Small intestine (tissue), 16 donors: ENCODE measurements at places on chromosomes 6 and 20.

DNA sequence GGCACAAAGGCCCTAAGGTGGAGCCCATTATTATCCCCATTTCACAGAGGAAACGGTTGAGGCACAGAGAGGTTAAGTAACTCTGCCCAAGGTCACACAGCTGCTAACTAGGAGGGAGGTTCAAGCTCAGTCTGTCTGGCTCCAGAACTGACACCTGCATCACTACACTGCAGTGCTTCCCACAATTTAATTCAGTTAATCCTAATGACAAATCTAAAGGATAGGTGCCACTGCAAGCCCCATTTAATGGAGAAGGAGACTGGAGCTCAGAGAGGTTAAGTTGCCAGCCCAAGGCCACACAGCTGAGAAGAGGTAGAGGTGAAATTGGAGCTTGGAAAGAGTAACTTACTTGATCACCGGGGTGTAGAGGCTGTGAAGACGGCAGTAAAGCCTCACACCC is 148.8 kb downstream of the PREX1 start:
- DNase-seq: no peak

- no peak for DNase-seq
These were observed 78.7 kb downstream of the TMEM170B start for GRCh38 chr6:11616200-11616611.

- DNase-seq: peak; percentile 13
These were observed at the start of gene PXDC1 for GRCh38 chr6:3751077-3751729. TSS of gene PXDC1 (minus strand) at chr6:3751713. CDS start at chr6:3751531, 182 bp downstream.

DNA sequence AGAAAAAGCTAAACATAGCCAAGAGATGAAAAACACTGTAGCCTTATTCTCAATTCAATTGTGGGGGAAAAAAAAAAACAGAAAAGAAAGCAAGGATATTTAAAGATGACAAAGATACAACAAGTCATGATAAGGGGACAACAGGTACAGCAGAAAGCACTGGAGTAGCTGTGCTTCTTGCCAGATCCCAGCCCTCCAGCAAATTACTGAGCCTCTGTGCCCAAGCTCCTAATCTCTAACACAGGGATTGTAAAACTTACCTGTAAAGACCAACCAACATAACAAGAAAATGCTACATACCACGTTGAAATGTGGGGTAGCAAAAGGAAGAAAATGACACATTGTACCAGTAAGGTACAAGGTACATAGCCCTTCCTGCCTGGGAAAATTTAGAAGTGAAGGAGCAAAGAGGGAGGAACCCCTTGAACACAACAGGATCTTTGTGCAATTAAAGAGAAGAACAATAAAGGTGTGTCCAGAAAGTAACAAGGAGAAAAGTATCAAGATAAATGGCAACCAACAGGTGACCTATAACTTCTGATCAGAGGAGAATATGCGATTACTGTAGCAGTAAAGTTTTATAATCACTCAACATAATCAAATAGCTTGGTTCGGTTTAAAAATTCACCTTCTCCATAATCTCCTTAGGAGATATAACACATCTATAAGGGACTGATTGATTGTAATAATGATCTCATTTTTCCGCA is 30.6 kb downstream of the PREP start:
- DNase-seq: peak; percentile 96

DNA sequence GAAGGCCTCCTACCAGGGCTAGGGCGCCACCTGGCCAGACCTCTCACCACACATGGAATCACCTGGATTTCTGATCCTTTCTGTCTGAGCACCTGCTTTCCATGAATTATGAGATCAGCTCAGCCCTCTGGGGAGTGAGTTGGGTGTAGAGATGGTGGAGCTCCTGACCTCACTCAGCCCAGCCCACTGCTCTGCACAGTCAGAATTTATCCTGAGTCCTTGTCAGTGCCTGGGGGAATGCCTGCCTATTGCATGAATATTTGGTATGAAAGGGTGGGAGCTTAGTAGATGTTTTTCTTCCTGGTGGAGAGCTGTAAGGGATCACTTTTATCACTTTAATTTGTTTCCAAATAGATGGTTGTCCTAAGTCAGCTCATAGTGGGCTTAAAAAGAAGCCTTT is 47.5 kb downstream of the DTD1 start:
- no peak for DNase-seq

- no peak for DNase-seq
These were observed 512.6 kb downstream of the LMBRD1 start for GRCh38 chr6:69284176-69284730.

- DNase-seq: no peak
These were observed 41.6 kb upstream of the LYRM2 start for GRCh38 chr6:89680150-89680549.

GRCh38 chr6:110815015-110815410 is 256 bp downstream of the CDK19 start:
- DNase-seq: no peak

DNA sequence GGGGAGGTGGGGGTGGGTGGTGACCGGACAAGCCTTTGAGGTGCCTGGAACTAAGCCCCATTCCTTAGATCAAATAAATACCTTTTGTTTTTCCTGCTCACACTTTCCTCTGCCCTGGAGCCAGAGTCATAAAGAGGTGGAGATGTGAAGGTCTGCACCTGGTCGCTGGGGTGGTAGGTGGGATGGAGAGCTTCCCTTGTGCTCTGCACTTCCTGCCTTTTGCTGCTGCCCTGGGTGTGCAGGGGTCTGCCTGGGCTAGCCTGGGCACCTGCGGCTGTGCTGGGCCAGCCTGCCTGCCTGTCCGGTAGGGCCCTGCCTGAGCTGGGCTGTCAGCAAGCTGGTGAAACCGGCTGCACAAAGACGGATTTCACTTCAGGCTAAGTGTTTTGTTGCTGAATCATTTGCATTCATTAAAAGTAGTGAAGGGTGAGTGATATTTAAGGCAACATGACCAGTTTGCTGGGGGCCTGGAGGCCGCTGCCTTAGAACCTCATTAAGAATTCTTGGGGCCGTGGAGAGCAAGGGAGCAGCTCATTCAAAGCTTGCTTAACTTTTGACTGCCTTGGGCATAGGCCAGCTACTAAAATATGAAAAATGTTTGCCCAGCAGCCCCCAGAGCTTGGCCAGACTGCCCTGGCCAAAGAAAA is 20.5 kb downstream of the PTK7 start:
- no peak for DNase-seq
